ENCODE measurements at places on chromosomes 3 and 15.

DNA sequence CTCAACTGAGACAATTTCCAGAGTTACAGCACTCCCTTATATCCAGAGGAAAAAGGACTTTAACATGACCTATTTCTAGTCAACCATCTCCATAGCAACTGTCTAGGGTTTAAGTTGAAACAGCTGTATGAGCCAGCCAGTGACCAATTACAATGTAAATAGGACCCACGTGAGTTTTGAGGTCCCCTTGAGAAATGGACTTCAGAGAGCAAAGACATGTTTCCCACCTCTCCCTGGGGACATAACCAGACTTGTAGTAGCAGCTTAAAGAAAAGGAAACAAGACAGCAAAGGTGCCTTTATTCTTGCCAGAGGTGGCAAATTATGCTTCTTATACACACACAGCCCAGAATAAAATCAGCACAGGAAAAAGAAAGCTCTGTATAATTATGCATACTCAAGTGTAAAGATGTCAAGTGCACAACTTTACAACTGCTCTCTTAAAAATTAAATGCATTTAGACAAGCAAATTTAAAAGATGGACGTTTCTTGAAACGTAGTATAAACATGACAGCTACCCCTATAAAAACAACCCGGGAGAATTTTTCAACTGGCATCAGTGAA lies 40.2 kb downstream of the SUMF1 start:
- DNase-seq: no peak

GRCh38 chr3:145457825-145458552 lies 703.0 kb downstream of the PLOD2 start:
- DNase-seq: no peak

- DNase-seq: no peak
Measured at GRCh38 chr3:126781406-126781805, 77.4 kb downstream of the CHCHD6 start.

DNA sequence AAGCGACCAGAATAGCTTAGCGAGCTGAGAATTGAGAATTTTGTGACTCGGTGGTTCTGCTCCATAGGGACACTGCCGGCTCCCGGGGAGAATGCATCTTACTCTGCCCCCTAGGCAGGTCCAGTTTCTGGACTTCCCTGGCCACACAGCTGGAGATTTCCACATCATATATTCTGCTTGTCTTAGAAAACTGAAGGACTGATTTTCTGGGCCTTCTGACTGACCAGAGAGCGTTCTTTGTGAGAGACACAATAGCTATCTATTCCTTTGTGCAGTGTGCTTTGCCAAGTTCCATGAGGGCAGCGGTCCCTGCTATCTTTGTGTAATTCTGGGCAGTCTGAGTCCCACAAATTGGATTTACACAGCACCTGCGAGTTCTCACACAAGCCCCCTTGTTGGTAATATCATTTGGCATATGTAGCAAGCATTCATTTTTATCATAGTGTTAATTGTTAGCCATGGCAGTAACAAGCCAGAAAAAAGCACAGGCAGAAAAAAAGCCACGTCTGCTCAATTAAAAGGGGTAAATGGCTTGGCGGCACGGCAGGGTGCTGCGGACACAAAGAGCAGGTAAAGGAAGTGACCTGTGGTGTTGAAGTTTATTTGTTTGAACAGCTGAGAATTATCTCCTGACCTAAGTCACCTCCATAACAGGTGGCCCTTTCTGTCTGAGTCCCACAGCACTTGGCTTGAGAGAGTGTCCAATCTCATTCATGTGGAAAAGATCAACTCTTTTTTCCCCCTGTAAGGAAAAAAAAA lies 688.7 kb downstream of the TUSC7 start:
- DNase-seq: no peak

GRCh38 chr15:78065973-78066946 lies 11.3 kb downstream of the TBC1D2B start:
- no peak for DNase-seq

DNA sequence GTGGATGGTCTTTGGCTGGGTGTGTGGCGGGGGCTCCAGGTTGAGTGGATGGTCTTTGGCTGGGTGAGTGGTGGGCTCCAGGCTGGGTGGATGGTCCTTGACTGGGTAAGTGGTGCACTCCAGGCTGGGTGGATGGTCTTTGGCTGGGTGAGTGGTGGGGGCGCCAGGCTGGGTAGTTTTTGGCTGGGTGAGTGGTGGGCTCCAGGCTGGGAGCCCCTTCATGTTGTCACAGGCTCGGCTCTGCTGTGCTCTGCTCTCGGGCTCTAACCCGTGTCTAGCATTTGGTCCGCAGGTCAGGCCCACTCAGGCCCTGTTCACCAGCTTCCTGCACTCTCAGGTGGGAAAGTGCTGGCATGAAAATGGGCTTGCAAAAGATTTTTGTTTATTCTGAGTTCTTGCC lies 25.1 kb downstream of the CD276 start:
- no peak for DNase-seq

- no peak for DNase-seq
Measured at GRCh38 chr3:183815563-183815940, 9.8 kb downstream of the MAP6D1 start.

GRCh38 chr15:48345516-48345915 lies 14.3 kb downstream of the DUT start:
- no peak for DNase-seq

GRCh38 chr15:83270176-83270575 lies 14.3 kb downstream of the BNC1 start:
- no peak for DNase-seq

DNA sequence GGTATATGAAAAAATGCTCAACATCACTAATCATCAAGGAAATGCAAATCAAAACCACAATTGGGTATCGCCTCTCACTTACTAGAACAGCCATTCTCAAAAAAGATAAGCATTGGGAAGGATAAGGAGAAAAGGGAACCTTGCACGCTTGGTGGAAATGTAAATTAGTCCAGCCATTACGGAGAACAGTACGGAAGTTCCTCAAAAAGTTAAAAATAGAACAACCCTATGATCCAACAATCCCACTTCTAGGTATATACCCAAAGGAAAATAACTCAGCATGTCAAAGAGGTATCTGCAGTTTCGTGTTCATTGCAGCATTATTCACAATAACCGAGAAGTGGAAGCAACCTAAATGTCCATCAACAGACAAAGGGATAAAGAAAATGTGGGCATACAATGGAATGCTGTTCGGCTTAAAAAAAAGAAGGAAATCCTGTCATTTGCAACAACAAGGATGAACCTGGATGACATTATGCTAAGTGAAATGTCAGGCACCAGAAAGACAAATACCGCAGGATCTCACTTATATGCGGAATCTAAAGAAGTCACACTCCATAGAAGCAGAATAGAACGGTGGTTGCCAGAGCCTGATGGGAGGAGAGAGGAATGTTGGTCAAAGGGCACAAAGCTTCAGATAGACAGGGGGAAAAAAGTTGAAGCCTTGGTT lies 11.7 kb upstream of the CMTM7 start:
- no peak for DNase-seq

DNA sequence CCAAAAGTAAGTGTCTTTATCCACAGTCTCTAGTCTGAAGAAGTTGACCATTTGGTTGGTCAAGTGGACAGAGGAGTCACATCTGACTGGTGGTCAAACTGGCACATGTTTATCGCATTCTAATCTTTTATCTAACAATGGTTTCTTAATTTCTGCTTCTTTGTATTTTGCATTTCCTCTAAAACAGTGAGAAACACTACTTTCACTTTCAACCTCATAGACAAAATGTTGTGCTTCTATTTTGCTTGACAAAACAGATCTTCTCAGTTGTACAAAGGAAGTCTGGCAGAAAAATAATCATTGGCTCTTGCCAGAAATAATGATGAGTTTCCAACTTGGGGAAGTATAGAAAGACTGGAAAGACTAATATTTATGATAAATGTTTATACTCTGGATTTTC lies 103.9 kb downstream of the MME start:
- DNase-seq: no peak

DNA sequence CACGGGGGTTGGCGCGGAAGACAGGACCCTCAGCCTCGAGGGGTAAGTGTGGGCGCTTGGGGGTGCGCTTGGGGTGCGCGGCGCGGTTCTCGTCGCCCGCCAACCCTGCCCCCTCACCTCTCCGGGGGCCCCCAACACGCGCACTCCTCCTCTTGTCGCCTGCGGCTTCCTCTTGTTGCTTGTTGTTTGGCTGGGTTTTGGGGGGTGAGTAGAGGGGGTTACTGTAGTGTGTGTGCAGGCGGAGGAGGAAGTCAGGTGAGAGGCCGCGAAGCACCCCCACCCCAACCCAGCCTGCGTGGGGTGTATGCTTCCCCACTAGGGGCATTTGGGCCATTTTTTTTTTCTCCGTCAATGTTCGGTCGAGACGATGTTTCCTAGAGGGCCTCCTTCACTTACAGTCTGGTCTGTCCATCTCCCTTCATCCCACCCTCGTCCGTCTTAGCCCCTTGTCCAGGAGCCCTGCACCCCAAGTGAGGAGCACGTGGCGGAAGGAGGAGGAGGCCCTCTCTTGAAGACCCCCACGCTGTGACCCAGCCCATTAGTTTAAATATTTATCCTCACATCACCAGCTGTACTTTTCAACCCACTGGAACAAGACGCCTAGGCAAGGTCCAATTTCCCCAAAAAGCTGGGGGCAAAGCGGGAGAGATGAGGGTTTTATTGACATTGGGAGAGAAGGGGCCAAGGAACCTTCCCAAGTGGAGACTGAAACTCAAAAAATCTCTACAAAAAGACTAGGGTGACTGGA lies 20.4 kb upstream of the SATB1 start:
- no peak for DNase-seq

DNA sequence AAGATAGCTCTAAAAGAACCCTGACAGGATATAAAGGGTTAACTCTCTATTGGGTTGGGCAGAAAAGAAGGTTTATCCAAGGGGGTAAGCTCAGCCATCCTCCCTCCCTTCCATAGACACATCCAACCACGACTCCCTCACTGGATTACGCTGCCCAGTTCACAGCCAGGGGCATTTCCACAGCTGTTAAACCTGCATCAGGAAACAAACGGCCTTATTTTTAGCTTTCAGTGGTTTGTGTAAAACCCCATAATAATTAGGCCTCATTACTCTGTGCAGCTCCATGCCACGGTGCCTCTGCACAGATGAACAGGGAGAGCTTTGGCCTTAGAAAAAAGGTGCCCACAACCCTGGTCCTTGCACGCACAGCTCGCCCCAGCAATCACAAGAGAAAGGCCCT lies 110.6 kb downstream of the GABRB3 start:
- no peak for DNase-seq

GRCh38 chr3:186102687-186103086 lies 6.2 kb downstream of the ETV5 start:
- no peak for DNase-seq

DNA sequence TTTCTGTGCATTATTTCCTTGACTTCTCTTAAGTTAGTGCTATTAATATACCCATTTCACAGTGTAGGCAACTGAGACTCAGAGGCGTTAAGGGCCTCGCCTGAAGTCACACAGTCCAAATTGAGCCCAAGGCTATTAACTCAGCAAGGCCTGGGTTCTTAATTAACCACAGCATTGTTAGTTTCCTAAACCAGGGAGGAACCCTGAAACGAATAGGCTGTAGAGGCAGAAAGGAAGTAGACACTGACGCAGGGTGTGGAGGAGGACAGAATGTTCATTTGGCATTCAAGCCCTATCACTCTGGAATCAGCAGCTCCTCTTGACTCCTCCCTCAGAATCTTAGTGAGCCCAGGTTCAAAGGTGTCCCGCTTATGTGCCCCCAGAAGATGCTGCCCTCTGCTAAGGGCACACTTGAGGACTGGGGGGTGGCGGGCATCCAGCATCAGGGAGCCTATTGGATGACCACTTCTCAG lies 13.9 kb downstream of the ARHGEF3 start:
- DNase-seq: no peak

DNA sequence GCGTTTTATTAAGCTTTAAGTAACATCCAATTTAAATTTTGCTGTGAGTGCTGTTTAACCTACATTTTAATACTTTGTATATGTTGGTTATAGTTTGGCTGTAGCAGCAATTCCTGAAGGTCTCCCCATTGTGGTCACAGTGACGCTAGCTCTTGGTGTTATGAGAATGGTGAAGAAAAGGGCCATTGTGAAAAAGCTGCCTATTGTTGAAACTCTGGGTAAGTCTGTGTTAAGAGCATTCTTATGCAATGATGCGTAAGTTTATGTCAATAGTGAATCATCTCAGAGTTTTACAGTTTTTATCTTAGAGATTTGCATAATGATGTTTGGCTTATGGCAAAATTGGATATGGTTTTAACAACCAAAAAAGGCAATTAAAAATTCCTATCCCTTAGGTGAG lies 62.7 kb downstream of the ASTE1 start:
- DNase-seq: no peak

GRCh38 chr3:22996920-22997571 lies 206.1 kb upstream of the UBE2E2 start:
- no peak for DNase-seq

DNA sequence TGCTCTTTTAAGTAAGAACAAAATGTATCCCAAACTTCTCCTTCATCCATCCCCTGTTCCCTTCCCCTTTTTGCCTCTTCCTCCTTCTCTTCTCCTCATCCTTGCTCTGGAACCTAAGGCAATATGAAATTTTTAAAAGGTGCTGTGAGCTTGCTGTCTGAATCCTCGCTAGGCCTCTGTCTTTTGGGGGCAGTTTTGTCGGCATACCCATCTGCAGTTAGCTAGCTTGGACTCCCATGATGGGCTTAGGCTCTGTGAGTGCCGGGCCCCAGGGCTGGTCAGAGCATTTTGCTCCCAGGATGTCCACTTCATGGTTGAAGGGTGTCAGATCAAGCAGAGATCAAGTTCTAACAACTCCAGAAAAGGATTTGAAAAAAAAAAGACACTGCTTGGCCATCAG lies 18.6 kb downstream of the ZIC1 start:
- no peak for DNase-seq

GRCh38 chr3:65560133-65560532 lies 478.6 kb downstream of the MAGI1 start:
- no peak for DNase-seq

DNA sequence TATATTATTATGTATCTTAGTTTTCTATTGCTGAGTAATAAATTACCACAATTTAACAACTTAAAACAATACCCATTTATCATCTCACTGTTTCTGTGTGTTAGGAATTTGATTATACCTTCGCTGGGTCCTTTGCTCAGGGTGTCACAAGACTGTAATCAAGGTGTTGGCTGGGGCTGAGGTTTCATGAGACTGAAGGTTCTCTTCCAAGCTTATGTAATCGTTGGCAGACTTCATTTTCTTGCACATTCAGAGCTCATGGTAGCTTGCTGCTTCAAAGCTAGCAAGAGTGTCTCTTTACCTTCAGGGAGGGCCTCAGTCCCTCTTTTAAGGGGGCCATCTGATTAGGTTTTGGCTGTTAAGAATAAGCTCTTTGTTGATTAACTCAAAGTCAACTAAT lies 293.1 kb downstream of the POLQ start:
- no peak for DNase-seq

GRCh38 chr3:77800893-77801292 lies 761.0 kb downstream of the ROBO2 start:
- DNase-seq: no peak

DNA sequence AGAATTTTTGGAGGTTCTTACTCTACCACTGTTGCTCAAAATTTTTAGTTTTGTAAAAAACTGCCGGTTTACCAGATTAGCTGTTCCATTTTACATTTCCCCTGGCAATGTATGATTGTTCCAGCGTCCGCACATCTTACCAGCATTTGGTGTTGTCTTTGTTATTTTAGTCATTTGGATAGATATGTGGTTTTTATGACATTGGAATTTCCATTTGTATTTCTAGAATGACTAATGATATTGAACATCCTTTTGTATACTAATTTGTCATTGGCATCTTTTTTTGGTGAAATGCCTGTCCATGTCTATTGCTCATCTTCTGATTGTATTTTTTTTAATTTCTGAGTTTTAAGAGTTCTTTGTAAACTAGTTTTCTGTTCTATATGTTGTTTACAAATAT lies 28.5 kb downstream of the LRRC28 start:
- DNase-seq: no peak

Data from sciatic nerve (tissue), 2 donors.